Stimulated activated CD8-positive, alpha-beta memory T cell treated with anti-CD3 and anti-CD28 coated beads, Interleukin-12 subunit alpha, Interleukin-12 subunit beta, amount 100 ng/mL, for 4 hours (primary cell): ENCODE measurements at places on chromosomes 3 and 15.

- DNase-seq, result no peak
Observed at GRCh38 chr3:30342318-30343060, 263.9 kb upstream of the TGFBR2 start.

DNA sequence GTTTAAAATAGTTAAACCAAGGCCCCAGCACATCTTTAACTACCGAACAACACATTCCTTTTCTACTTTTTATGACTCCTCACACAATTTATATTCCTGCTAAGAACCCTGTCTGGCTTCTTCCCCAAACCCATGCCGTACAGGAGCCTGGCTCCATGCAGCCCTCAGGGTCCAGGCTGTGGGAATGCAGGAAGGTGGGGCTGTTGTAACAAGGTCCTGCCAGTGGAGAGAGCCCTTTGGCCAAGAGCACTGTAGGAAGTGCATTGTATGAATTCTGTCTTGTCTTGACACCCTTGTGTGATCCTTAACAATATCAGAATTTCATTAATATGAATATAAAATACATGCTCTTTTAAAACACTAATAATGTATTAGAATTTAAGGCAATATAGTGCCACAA is 563.8 kb downstream of the TBL1XR1 start:
- DNase-seq, result no peak

DNA sequence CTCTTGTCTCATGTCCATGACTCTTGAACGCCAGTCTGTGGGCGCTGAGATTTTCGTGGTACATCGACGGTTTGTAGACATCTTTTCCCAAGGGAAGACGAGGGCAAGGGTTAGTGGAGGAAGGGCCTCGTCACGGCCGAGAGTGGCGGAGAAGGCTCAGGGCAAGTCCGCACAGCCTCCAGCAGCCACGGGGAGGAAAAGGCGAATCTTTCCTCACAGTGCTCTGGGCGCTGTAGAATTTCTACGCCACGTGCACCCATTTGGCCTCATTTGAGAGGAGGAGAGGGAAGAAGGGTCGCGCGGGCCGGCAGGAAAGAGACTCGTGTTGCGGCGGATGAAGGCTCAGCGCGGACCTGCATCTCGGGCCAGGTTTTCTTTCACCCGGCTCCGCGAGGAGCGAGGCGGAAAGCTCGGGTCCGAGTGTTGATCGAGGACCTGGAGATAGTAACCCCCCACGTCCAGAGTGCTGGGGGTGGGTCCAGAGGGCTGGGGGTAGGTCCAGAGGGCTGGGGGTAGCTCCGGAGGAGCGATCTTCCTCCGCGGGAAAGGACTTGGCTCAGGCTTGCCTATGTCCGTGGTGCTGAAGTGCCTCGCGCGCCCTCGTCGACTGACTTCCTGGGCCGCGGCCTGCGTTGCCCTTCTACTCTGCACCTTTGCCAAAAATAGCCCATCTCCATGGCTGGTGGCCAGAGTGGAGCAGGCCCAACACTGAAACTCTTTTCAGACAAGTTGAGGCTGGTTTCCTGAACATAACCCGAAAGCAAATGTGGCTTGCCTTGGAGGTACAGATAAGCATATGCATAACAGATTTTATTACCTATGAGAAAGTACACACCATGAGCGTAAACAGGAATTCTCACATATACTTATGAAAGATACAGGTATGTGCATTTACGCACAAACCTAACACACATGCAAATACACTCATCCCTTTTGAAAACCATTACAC is 1.1 kb downstream of the SLC35G2 start:
- peak; percentile 6 for DNase-seq

DNA sequence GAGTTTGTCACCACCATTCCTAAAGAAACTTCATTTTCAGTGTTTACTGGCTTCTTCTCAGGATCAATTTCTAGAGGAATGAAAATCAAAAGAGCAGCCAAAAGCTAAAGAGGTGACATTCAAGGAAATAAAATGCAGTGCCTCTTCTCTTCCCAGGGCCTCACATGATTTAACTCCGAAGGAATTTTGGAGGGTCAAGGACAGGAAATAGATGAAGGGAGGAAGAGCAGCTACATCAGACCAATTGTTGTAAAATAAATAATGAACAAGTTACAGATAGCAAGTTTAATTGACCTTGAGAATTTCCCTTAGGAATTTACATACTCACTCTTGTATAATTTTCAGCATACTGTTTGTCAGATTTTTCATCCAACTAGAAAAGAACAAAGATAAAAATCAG is 78.1 kb downstream of the LRRFIP2 start:
- no peak for DNase-seq

- DNase-seq, result no peak
Observed at GRCh38 chr15:57307527-57308169, 68.7 kb upstream of the CGNL1 start.
